ENCODE measurements at places on chromosomes 12 and 14.

GRCh38 chr14:67317822-67318221, 41.8 kb downstream of the ATP6V1D start:
- no peak for DNase-seq

DNA sequence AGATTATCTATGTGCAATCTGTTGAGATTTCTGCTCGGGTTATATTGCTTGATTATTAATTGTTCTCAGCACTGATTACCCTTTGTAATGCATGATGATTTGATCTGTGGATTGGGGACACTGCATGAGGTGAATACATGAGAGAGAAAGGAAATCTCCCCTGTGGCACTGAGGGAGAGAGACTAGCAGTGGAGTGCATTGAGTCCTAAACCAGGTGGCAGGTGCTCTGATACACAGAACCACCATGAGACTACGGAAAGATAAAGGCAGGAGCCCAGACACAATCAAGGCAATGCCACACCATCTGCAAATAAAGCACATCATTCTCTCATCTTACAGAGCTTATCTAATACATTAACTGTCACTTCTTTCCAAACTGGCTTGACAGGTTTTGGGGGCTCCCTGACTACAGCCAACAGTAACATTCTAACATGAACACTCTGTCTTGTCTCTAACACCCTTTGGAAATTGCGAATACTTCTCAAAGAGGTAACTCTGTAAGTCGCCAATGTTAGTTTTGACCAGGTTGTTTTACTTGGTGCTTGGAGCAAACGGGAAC, 37.6 kb upstream of the TSPAN8 start:
- no peak for DNase-seq

GRCh38 chr14:22505697-22506377, 83.2 kb downstream of the DAD1 start:
- peak; percentile 30 for DNase-seq

DNA sequence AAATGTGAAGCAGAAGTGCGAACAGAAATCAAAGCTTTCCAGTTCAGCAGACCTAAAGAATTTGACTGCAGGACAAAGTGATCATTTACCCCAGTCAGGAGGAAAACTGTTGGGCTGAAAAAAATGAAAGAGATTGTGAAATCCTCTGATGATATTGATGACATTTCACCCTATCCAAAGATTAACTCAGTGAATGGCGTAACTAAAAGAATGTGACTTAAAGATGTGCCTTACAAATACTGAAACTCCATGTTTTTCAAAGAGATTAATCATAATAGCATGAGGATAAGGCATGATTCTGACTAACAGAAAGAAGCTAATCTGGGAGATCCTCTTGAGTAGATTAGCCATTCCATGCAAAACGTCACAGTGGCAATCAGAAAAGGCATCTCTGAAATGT, 225.6 kb downstream of the DUSP6 start:
- DNase-seq: no peak

DNA sequence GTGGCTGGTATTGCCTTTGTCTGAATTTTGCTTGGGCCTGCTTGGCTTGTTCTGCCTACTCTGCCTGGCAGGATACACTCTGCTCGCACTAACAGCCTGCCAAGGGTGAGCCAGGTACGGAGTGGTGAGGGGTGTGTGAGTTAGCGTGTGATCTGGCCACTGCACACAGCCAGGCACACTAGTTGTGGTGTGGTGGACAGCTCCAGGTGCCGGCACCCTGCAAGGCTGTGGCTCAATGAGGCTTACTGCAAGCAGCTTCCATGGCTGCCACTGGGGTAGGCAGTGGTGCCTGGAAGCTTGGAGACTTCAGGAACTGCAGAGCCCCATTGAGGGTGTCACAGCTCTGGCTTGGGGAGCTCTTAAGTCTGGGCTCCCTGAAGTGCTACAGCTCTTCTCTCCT, 87.4 kb downstream of the GPHN start:
- no peak for DNase-seq

GRCh38 chr14:100898935-100899883, 4.3 kb downstream of the RTL1 start:
- no peak for DNase-seq

- no peak for DNase-seq
These were observed 43.8 kb downstream of the EVL start for GRCh38 chr14:100108840-100109593.

GRCh38 chr12:71431991-71432390, 7.6 kb upstream of the LGR5 start:
- DNase-seq: no peak

- DNase-seq: no peak
These were observed 34.2 kb downstream of the PPM1H start for GRCh38 chr12:62900686-62901272.

GRCh38 chr12:106953352-106954250, 2.1 kb upstream of the TMEM263 start:
- no peak for DNase-seq

GRCh38 chr14:26088275-26088674, 509.6 kb downstream of the NOVA1 start:
- DNase-seq: no peak

GRCh38 chr14:104576970-104577332, 2.6 kb upstream of the C14orf180 start:
- no peak for DNase-seq

GRCh38 chr12:116087962-116088361, 189.5 kb downstream of the MED13L start:
- peak; percentile 9 for DNase-seq

DNA sequence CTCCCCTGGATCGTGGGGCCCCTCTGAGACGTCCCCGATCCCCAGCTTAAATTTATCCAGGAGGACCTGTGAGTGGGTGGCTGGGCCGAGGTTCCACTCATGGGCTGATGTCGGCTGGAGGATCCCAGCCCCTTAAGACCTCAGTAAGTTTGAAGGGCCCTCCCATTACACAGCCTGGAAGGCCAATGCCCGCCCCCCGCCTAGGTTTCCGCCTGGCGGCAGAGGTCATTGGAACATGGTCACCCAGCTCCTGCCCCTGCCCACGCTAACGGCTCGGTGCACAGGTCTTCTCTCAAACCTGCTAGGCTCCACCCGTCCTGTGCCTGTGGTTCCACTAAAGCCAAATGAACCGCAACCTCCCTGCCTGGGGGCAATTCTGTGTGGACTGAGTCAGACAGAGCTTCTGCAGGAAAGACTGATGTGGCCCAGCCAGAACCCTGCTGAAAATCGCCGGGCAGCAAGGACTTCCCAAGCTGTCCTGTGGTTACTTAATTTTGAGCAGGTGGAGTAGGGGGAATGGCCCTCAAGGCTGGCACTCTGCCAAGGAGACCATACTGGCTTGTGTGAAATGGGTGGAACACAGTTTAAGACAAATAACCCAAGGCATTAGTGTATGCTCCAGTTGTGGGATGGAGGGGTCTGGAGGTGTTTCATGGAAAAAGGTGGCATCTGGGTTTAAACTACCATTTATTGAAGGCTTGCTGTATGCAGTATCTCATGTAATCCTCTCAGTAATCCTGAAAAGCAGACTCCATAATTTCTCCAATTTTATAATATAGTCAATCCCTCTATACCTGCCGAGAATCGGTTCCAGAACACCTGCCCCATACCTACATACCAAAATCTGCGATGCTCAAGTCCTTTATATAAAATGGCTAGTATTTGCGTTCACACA, 903 bp upstream of the NT5DC3 start:
- peak; percentile 61 for DNase-seq

DNA sequence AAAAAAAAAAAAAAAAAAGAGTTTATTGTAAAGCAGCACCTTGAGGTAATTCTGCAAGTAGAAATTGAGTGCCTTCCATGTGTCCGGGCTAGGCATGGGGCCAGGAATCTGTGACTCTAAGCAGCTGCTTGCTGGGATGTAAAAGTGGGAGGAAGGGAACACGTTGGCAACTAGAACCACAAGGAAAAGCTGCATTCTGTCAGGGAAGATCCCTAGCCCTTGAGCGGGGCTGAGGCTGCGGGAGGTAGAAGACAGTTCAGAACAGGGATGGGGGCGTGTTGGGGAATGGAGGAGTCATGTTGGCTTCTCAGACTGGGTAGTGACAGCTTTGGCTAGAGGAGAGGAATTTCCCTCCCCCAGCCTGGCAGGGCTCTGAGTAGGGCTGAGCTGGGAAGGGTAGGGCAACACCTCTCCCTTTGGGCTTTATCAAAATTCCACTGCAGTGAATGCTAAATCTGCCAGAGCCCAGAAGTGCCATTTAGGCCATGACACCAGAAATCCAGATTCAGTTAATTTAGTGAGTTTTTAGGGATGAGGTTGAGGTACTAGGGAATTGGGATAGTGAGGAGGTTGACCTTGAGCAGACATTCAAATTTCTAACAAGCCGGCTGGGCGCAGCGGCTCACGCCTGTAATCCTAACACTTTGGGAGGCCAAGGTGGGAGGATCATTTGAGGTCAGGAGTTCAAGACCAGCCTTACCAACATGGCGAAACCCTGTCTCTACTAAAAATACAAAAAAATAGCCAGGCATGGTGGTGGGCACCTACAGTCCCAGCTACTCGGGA, 3.4 kb upstream of the TRAFD1 start:
- no peak for DNase-seq

DNA sequence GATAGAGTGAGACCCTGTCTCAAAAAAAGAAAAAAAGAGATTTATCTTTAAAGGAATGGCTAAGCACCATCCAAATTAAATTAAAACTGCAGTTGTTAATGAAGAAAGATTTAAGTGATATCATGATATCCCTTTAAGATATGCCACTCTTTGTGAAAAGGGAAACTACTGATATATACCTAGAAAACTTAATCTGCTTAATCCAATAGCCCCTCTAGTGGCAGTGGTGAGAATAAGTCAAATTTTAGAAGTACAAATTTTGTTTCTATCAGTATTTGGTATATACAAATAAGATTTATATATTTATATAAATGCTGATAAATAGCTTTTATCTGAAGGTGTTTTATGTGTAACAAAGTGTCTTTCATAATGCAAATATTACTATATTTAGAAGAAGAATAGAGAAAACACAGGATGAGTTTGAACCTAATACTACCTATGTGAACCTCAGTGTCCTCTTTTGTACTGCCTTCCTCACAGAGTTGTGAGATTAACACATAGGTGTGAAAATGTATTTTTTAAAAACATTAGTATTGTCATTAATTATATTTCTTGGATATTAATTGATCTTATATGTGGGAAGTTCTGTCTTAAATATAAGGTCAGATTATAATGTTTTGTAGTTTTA, 51.4 kb upstream of the GARIN2 start:
- DNase-seq: peak; percentile 15

DNA sequence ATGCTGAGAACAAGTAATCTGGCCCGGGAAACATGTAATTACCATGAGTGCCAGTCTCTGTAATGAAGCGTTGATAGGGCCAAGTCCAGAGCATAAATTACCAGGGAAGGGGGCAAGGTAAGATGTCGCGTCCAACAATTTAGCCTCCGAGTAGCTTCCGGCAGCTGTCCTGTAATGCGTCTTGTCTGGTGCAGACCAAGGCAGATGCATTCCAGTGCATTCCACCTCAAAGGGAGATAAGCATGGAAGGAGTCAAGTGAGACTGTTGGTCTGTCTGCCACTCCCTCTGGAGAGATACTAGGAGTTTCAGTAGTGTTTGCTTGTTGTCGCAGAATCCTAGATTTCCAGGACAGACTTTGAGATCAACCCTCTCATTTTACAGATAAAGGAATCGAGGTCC, 218.3 kb downstream of the AACS start:
- no peak for DNase-seq

GRCh38 chr12:57133916-57134315, 5.6 kb downstream of the LRP1 start:
- DNase-seq: no peak

DNA sequence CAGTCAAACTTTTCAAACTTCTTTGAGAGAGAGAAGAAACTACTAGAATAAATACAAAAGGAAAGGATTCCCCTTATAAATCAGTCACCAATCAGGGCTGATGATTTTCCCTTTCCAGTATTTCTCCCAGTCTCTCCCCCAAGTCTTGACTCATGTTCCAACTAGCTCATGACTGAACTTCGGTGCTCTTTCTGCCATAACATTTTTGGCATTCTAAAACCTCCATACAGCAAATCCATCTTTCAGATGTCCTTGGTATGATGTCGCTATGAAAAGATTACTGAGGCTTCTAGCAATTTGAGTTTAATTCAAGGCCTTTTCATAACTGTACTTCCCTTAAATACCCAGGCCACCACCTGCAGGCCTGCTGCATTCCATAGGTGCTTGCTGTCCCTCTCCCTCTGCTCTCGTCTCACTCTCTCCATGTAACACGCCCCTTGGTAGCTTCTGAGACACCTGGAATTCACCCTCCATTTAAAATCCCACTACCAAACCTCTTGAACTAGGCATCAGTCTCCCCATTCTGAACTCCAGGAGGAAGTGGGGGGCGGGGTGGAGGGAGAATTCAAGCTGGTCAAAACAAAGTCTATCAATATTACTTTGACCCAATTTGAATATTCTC, 2.4 kb downstream of the PRKD1 start:
- no peak for DNase-seq

DNA sequence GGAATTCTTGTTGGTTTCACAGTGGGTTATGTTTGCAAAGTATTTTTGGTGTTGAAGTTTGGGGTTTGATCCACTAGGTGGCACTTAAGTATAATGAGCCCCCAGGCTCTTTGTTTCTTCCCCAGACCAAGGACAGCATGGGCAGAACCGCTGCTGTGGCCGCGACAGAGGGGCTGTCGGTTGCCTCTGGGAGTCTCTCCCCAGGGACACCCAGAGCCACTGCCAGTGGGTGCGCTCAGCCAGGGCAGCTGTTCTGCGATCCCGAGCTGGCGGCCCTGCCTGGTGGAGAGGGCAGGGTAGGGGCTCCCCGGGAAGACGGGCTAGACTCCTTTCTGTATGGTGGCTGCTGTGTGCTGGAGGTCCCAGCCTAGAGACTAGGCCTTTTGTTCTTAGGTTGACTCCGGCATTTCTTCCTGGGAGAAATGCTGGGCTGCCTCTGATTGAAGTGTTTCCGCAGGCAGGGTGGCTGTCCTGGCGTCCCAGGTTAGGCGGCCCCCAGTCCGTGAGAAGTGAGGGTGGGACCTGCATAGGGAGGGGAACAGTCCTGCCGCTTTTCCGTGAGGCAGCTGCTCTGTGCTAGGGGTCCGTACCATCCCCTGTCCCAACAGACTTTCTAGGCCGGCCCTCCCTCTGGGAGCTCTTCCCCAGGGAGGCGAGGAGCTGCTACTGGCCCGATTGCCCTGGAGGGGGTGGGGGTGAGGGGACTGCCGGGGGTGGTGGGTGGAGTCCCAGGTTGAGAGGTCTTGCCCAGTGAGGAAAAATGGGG, 253.1 kb upstream of the PELI2 start:
- no peak for DNase-seq

GRCh38 chr12:52539083-52539820, 13.7 kb downstream of the KRT71 start:
- DNase-seq: no peak

- DNase-seq: no peak
These were observed 76.9 kb upstream of the REP15 start for GRCh38 chr12:27619308-27619707.

- DNase-seq: no peak
These were observed 34.7 kb downstream of the APPL2 start for GRCh38 chr12:105201299-105201698.

GRCh38 chr12:131389054-131390013, 321.6 kb upstream of the SFSWAP start:
- no peak for DNase-seq

Data from GM20000 (cell line).